ENCODE measurements at places on chromosomes 11 and 22.

GRCh38 chr11:118610225-118610772 lies 2.9 kb downstream of the PHLDB1 start:
- DNase-seq: peak; percentile 2

GRCh38 chr11:118265954-118266353 lies 1.9 kb upstream of the MPZL2 start:
- DNase-seq: no peak

DNA sequence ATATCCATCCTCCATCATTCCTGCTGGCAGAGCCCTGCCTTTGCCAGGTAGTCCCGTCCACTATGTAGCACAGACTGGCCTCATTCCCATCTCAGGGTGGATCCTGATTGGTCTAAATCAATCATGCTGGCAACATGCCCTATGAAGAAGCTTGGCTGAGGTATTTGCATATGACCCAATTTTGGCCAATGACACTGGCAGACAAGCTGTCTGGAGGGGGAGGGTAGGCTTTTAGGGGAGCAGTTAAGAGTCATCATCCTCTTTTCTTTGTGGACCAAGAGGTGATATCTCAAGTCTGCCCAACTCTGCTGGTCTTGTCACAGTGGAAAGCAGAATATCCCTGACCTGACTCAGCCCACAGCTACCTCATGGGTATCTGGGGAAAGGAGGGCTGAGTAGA lies 5.1 kb downstream of the CCDC89 start:
- DNase-seq: no peak

- no peak for DNase-seq
Measured at GRCh38 chr11:3902441-3902840, 47.0 kb downstream of the STIM1 start.

All from stimulated activated CD4-positive, alpha-beta T cell treated with anti-CD3 and anti-CD28 coated beads, Interleukin-1b, Interleukin-23, amount 100 ng/mL, for 24 hours (primary cell).